Stimulated activated CD8-positive, alpha-beta memory T cell treated with anti-CD3 and anti-CD28 coated beads, Interleukin-2, amount 100 ng/mL, for 1 hour (primary cell): ENCODE measurements at places on chromosomes 13 and 19.

- DNase-seq = no peak
These were observed 94.9 kb downstream of the ERCC5 start for GRCh38 chr13:102940770-102941169.

GRCh38 chr19:33689138-33689746, 67.5 kb downstream of the CHST8 start:
- DNase-seq = no peak

DNA sequence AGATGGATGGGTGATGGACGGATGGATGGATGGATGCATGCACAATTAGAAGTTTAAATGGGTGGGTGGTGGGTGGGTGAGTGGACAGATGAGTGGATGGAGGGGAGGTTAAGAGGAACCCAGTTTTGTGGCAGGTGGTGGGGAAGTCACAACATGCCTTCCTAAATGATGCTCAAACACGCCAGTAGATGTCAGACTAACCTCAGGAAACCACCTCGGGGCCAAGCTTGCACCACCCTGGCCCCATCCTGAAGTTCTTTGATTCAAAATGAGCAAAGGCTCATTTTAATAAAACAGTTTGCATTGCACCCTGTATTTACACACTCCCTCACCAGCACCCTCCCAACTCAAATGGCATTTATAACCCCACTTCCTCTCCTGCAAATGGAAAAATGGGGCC, 91.4 kb upstream of the CACNA1A start:
- DNase-seq = peak; percentile 30

DNA sequence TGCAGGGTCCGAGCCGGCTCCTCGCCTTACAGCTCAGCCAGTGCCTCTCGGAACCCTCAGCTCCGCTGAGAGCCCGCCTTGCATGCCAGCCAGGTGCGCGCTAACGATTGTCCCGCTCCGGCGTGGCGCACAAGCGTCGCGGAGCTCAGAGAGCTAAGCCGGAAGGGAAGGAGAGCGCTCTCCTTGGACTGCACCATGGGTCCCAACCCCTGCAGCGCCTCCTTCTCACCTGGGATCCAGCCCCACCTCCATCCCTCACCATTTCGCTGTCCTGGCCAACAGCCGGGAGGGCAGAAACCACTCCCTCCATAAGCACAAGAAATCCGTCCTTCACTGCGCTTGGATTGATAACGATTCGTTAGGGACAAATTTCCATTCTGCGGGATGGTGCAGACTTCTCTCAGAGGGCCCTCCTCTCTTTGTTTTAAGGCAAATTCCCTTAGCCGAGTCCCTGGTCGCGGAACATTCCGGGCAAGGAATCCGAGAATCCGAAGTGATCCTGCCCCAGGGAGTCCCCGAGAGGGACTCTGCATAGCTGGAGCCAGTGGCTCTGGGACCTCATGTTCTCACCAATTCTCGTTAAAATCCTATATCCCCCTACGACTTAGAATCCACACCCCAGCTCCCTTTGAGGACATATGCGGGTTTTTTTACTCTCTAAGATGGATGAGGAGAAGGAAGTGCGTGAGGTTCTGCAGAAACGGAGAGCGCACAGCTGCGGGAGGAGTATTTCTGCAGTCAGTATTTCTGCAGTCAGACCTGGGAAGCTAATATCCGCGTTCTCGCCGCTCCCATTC, 2.8 kb downstream of the GSX1 start:
- no peak for DNase-seq

DNA sequence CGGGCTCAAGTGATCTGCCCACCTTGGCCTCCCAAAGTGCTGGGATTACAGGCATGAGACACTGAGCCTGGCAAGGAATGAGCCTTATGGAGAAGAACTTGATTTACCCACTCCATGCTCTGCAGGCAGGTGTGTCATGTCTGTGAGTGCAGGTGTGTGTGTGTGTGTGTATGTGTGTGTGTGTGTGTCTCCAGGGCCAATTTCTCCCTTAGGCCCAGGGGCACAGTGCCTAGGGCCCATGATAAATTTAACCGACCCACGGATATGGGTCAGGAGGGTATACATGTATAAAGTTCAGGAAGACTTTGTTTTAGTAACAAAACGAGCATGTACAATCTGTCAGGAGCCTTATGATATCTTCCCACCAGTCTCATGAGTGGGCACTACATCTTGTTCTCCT, 4.6 kb upstream of the FOSB start:
- DNase-seq = no peak

- DNase-seq = no peak
These were observed 903.9 kb downstream of the UQCRFS1 start for GRCh38 chr19:28309070-28309469.

- DNase-seq = no peak
These were observed 1.5 kb downstream of the FCAR start for GRCh38 chr19:54875506-54875905.

DNA sequence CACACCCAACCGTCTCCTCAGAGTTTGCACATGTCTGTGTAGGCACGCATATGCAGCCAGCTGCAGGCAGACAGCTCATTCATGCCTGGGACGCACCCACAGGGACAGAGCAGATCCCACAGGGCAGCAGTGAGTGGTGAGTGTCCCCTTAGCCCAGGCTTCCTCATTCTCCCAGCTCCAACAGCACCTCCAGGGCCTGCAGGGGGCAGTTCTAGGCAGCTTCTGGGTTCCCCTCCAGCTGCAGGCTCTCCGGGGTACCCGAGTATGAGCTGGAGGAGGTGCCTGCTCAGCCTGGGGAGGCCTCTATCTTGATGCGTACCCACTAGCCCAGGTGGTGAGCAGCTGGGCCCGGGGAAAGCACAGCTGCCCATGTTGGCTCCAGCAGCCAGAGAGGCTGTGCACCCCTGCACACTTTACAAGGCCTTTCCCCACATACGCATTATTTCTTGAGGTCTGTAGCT, 1.3 kb upstream of the SHANK1 start:
- no peak for DNase-seq
